KG1 (cell line): ENCODE measurements at places on chromosomes 13 and 19.

DNA sequence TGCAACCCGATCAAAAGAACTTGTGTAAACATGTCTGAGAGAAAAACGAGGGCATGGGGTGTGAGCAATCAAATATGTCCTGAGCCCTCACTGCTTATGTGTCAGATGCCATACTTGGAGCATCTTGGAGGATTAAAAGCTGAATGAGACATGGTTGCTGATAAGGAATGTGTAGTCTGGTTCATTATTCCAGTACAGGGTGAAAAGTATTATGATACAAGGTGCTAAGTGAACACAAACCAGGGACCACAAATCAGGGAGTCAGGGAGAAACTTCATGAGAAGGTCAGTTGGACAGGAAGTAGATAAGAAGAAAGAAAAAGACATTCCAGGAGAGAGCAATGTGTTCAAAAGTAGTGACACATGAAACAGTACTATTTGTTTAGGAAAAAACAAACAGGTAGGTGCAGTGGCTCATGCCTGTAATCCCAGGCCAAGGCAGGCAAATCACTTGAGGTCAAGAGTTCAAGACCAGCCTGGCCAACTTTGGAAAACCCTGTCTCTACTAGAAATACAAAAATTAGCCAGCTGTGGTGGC lies 2.0 kb upstream of the RCBTB1 start:
- no peak for DNase-seq

DNA sequence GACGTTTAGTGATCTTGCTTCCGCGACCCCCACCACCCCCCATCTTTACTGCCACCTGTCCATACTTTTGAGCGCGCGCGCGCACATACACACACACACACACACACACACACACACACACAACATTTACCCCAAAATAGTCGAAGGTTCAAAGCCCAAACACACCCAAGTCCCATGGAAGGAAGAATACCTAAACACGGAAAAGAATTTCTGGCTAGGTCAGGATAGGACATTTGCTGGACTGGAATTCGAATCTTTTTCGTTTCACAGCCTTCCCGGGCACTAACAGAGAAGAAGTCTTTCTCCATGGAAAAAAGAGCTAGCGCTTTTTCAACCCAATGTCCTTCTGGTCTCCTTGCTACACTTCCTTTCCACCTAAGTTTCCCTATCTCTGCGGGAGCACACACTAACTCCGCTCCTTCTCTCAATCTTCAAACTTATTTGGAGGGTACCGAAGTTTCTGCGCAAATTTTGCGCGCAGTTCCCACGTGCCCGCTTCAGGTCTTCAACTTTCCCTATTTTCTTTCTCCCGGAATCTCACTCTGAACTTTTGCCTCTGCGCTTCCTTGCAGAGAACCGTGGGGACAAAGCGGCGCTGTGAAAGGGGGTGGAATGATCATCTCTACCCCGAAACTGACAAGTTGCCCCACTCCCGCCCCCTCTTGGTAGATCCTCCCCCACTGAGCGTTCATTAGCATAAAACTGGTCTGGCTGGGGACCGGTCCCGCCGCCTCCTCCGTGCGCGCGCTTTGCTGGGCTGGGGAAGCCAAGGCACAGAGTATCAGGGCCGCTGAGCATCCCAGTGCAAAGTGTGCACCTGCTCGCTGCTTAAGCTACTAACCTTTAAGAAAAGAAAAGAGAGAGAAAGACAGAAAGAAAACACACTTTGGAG lies 2.7 kb downstream of the DACH1 start:
- no peak for DNase-seq

GRCh38 chr13:103218253-103218652 lies 152.0 kb upstream of the SLC10A2 start:
- DNase-seq, result no peak

DNA sequence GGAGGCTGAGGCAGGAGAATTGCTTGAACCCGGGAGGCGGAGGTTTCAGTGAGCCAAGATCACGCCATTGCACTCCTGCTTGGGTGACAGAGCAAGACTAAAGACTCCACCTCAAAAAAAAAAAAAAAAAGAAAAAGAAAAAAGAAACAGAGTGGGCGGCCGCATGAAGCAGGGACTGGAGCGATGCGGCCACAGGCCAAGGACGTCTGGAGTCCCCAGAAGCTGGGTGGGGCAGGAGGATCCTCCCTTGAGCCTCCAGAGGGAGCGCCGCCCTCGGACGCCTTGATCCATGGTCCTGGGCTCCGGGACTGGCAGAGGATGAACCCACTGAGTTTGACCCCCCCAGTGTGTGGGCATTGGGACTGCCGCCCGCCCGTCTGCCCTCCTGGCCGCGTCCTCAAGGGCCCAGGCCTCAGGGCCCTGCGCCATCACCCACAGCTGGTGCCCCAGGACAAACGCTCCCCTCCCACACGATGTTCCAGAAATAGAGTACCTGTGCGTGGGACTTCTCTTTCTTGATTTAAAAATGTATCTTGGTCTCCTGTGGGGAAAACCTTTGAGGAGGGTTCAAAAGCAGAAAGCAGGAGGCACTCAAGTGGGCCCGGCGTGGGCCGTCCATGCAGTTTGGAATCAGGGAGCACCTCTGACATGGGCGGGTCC lies 15.5 kb downstream of the BTBD2 start:
- no peak for DNase-seq

DNA sequence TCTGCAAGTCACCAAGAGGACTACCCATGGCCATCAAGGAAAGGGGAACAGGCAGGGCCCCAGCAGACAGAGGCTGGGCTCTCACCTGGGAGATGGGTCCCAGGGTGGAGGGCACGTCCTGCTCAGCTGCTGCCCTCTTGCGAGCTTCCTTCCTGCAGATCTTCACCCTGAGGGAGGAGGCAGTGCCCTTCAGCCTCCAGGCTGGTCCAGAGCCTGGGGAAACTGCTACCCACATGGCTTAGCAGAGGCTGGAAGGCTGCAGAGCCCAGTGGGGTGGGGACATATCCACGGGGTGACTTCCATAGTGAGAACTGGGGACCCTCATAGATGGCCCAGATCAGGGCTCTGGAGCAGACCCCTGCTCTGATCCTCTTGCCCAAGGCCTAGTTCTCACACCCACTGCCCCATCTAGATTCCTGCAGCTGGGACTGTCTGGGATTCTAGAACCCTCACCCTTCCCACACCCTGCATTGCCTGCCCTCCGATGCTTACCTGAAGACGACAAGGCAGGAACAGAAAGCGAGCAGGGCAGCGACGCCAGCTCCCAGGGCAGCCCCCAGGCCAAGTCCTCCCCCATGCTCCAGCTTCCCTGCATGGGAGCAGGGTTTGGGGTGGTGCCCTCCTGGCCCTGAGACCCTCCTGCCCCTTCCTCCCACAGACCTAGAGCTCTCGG lies 9.0 kb downstream of the SIGLEC11 start:
- DNase-seq, result no peak

DNA sequence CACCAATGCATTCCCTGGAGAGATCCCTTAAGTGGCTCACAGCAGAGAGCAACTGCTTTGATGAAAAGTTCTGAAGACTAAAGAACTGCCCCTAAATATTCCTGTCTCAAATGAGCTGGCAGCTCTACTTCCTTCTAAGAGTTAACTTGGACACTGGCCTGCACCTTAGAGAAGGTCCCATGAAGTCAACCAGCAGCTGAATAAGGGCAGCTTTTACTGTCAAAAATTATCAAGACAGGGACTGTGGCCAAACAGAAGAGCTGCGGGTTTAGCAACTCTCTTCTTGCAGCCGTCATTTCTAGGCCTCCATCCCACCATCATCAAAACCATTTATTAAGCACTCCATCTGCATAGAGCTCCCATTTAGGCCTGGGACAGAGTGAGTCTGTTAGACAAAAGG lies 491.1 kb upstream of the TSHZ3 start:
- no peak for DNase-seq

DNA sequence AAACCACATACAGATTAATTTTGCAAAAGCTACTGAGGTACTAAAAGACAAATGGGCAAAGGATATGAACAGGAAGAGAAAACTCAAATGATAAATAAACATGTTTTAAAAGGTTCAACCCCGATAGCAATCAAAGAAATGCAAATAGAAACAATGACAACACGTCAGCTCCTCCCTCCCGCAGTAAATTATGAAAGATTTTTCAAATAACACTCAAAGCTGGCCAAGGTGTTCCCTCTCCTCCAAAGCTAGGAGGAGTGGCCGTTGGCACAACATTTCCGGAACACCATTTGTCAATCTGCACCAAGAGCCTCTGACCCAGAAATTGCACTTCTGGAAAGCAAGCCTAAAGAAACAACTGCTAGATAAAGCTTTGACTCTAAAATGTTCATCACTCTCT lies 28.3 kb downstream of the INSR start:
- no peak for DNase-seq

DNA sequence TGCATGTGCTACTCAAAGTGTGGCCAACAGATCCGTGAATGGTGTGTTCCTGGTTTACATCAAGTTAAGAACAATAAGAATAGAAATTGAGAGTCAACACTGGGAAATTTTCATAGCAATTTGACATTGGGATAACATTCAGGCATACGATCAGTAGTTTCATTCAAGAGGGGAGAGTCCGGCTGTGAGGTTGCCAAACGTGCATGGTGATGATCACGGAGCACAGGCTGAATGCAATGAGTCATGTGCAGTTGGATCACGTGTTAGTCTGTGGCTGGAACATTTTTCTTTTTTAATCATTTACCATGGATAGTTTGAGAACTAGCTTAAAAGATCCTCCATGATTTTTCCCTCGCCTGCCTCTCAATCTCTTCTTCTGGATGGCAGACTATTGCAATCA lies 2.5 kb upstream of the DCT start:
- DNase-seq, result no peak

GRCh38 chr13:66069570-66069969 lies 1160.6 kb downstream of the PCDH9 start:
- DNase-seq, result no peak

- no peak for DNase-seq
These were observed 3.4 kb upstream of the PSMC4 start for GRCh38 chr19:39967561-39967960.

- DNase-seq, result no peak
These were observed 597.0 kb downstream of the UQCRFS1 start for GRCh38 chr19:28615966-28616365.

- no peak for DNase-seq
These were observed 1768.5 kb downstream of the PCDH9 start for GRCh38 chr13:65461590-65461989.

- no peak for DNase-seq
These were observed 15.0 kb downstream of the NUFIP1 start for GRCh38 chr13:44974056-44974793.
